ENCODE measurements at places on chromosomes 5 and 9. TPM values are rescaled to one million over a fixed set of nuclear protein-coding genes. Genes with fewer than 3 reads are reported as not detected.

DNA sequence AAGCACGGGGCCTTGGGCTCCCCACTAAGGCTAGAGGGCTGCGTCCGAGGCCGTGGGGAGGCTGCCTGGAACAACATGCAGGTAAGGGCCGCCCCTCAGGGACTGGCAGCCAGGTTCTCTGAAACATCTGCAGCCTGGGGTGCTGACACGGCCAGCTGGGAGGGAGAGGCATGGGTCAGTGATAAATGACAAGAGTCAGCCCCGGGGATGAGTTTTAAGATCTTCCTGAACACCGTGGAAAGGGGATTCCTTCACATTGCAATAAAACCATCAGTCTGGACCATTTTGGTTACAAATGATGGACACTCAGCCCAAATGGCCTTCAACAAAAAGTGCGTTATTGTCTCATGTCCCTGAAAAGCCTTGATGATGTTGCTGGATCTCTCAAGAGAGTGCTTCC is 32.9 kb upstream of the SAP30L start:
- DNase-seq = no peak

- no peak for DNase-seq
Measured at GRCh38 chr9:21883642-21884041, 81.2 kb downstream of the MTAP start.

IFNE gene
- 11.1 TPM for total RNA-seq

PSD2 gene
- 0.24 TPM for total RNA-seq

SAPCD2 gene
- total RNA-seq = 2.6 TPM

DNA sequence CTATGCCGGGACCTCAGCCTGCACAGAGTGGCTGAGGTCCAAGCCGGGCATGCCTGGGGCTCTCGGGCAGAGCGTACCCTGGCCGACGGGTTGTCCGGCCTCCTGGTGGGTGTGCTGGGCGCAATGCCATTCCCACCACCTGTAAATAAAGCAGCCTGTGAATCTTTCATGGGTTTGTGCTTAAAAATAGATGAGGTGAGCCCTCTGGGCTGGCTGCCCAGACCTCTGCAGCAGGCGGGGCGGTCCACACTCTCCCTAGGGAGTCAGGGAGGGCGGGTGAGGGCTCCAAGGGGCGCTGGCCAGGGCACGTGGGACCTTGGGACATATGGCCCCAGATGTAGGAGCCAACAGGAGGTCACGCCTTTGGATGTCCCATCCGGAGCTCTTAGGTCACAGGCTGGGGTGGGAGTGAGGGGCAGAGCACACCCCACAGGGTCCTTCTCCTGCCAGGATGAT is 3.6 kb upstream of the AGPAT2 start:
- DNase-seq = no peak
